Foreskin keratinocyte (primary cell): ENCODE measurements at places on chromosomes 5 and 9. TPM values are rescaled to one million over a fixed set of nuclear protein-coding genes. Genes with fewer than 3 reads are reported as not detected.

APBA1 gene
- total RNA-seq, result 2.1 and 3.2 TPM in 2 replicates

SNCAIP gene
- 0.14 TPM in 1 of 2 replicates, not detected in the other for total RNA-seq

LTC4S gene
- 0.60 and 0.71 TPM in 2 replicates for total RNA-seq

FAM163B gene
- total RNA-seq, result not detected in 2 replicates

PCDHGC3 gene
- 25.0 and 36.1 TPM in 2 replicates for total RNA-seq

PCDHGB3 gene
- 0.07 TPM in 1 of 2 replicates, not detected in the other for total RNA-seq

IFT74 gene
- 14.7 and 15.5 TPM in 2 replicates for total RNA-seq

TMEM252 gene
- total RNA-seq, result not detected in 2 replicates

PCDHGA1 gene
- 0.04 TPM in 1 of 2 replicates, not detected in the other for total RNA-seq

MSANTD3 gene
- total RNA-seq, result 92.7 and 94.4 TPM in 2 replicates

DMRTA1 gene
- total RNA-seq, result 0.58 and 0.78 TPM in 2 replicates

FOXD4L3 gene
- 0.04 TPM in 1 of 2 replicates, not detected in the other for total RNA-seq

GLRA1 gene
- not detected in 2 replicates for total RNA-seq

PDE8B gene
- total RNA-seq, result not detected in 2 replicates

NR4A3 gene
- total RNA-seq, result 0.04 and 0.07 TPM in 2 replicates

PCDHGB7 gene
- 0.46 and 1.1 TPM in 2 replicates for total RNA-seq

SH2D3C gene
- 0.17 and 0.28 TPM in 2 replicates for total RNA-seq

C5orf47 gene
- total RNA-seq, result not detected in 2 replicates

PRDM12 gene
- total RNA-seq, result not detected in 2 replicates

C5 gene
- 1.3 and 1.7 TPM in 2 replicates for total RNA-seq

CXXC5 gene
- total RNA-seq, result 1.0 and 1.2 TPM in 2 replicates

CDHR2 gene
- 0.04 and 0.27 TPM in 2 replicates for total RNA-seq

TMEM215 gene
- not detected in 2 replicates for total RNA-seq

CCDC192 gene
- total RNA-seq, result not detected in 2 replicates

GMCL2 gene
- total RNA-seq, result not detected in 2 replicates

ECSCR gene
- total RNA-seq, result not detected in 2 replicates

MPDZ gene
- total RNA-seq, result 14.3 and 15.5 TPM in 2 replicates

PGM5 gene
- not detected in 2 replicates for total RNA-seq

PAM gene
- 56.6 and 63.3 TPM in 2 replicates for total RNA-seq

ORM2 gene
- not detected in 2 replicates for total RNA-seq

SLC45A2 gene
- not detected in 2 replicates for total RNA-seq

DNM1 gene
- total RNA-seq, result 0.74 and 1.4 TPM in 2 replicates

SLC6A7 gene
- not detected in 2 replicates for total RNA-seq

ATP10B gene
- total RNA-seq, result under 0.01 TPM in 1 of 2 replicates, not detected in the other

NRARP gene
- total RNA-seq, result 0.81 and 1.1 TPM in 2 replicates

GPX3 gene
- 6.9 and 13.2 TPM in 2 replicates for total RNA-seq

ADAMTS2 gene
- not detected in 2 replicates for total RNA-seq

CCNO gene
- total RNA-seq, result 0.42 and 1.9 TPM in 2 replicates

LCN12 gene
- total RNA-seq, result 0.31 TPM in 1 of 2 replicates, not detected in the other

ERMP1 gene
- 20.5 and 22.4 TPM in 2 replicates for total RNA-seq

NUTM2F gene
- not detected in 2 replicates for total RNA-seq

KCNV2 gene
- total RNA-seq, result not detected in 2 replicates
